ENCODE measurements at places on chromosomes 3 and 15. TPM values are rescaled to one million over a fixed set of nuclear protein-coding genes. Genes with fewer than 3 reads are reported as not detected.

The CCDC54 gene
- not detected for total RNA-seq

The SLC9C1 gene
- 1.3 TPM for total RNA-seq

The ROPN1 gene
- not detected for total RNA-seq

The FRG2C gene
- not detected for total RNA-seq

The EEF1AKMT4 gene
- 4.7 TPM for total RNA-seq

The CD200R1 gene
- total RNA-seq = 0.16 TPM

The USP3 gene
- total RNA-seq = 49.5 TPM

The REC114 gene
- not detected for total RNA-seq

The GOLGA6L7 gene
- not detected for total RNA-seq

The ADGRG7 gene
- not detected for total RNA-seq

The PSTPIP1 gene
- not detected for total RNA-seq

The HMCES gene
- total RNA-seq = 9.9 TPM

The MAP1A gene
- 116 TPM for total RNA-seq

The PCOLCE2 gene
- 1.3 TPM for total RNA-seq

The CCNB2 gene
- 6.2 TPM for total RNA-seq

The PRR20G gene
- not detected for total RNA-seq

The AQP9 gene
- 2.8 TPM for total RNA-seq

The SCAMP5 gene
- 1.5 TPM for total RNA-seq

The LRRC31 gene
- total RNA-seq = not detected

Data from hair follicle dermal papilla cell (primary cell).